ENCODE measurements at places on chromosomes 12 and 14. TPM values are rescaled to one million over a fixed set of nuclear protein-coding genes. Genes with fewer than 3 reads are reported as not detected.

The CD163L1 gene
- total RNA-seq, result 2.9 TPM

The NUDT14 gene
- 31.8 TPM for total RNA-seq

DNA sequence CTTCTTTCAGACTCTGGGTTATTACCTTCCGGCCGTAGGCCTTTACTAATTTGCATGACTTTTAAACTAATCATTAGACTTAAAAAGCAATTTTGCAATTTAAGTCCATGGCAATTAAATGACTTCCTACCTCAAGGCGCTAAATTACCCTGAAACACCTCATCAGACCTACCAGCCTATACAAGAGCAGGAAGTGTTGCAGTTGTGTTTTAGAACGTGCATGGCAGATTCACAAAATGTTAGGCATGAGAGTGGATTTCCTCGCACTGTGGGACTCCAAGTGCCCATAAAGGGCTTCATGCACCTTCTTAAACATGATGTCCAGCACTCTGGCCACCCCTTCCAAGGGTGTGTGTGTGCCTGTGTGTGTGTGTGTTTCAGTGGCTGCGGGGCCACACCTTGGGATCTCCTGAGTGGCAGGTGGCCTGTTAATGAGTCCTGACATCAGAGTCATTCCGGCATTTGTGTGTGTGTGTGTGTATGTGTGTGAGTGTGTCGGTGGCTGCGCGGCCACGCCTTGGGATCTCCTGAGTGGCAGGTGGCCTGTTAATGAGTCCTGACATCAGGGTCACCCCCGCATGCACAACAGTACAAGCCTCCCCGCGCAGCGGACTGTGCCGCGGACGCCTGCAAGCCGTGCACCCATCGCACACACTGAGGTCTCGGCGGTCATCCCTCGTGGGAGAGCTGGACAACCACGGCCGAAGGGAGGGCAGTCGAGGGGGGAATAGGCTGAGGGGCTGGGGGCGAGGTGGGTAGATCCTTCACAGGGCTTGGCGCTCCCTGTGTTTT is 900 bp downstream of the C2CD5 start:
- no peaks in the 10 kb centered on the region for H3K27me3 ChIP-seq
- H3K27ac ChIP-seq, result peak overlapping the region; percentile 94
- peak; percentile 42 for DNase-seq

DNA sequence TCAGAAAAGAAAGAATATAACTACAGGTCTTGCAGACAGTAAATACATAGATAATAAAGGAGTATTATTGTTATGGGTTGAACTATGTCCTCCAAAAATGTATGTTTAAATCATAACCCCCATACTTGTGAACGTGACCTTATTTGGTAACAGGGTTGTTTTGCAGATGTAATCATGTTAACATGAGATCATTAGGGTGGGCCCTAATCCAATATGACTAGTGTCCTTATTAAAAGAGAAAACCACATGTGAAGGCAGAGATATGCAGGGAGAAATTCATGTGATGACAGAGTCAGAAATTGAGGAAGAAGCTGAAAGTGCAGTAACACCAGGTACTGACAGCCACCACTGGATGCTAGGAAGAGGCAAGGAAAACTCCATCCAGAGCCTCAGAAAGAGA is 29.0 kb downstream of the MAGOHB start:
- no peaks in the 10 kb centered on the region for H3K27me3 ChIP-seq
- DNase-seq, result no peak
- no peak overlapping the region for H3K27ac ChIP-seq
- H3K36me3 ChIP-seq, result peaks cover 3% of the 10 kb centered on the region
- no peak overlapping the region for H3K4me3 ChIP-seq
- H3K4me1 ChIP-seq, result no peaks in the 10 kb centered on the region

- H3K27ac ChIP-seq, result no peak overlapping the region
- H3K4me1 ChIP-seq, result no peaks in the 10 kb centered on the region
- no peaks in the 10 kb centered on the region for H3K27me3 ChIP-seq
- H3K36me3 ChIP-seq, result no peaks in the 10 kb centered on the region
Measured at GRCh38 chr12:88746386-88746785, 166.1 kb upstream of the KITLG start.
